ENCODE measurements at places on chromosomes 2 and 18.

DNA sequence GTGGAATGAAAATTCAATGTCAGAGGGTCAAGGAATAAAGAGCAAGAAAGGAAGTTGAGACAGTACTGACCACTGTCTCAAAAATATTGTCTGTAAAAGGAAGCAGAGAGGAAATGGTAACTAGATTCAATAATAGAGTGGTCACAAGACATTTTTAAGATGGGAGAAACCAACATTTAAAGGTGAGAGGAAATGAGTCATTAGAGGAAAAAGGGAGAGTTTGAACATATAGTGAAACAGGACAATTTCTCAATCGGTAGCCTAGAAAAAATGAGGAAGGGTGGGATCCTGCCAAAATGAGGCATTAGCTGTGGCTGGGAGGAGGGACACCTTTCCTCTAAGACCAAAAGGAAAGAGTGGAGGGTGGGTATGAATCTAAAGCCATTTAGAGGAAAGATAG, 288.5 kb downstream of the SP3 start:
- DNase-seq: no peak

GRCh38 chr2:88199912-88200682, 30.0 kb downstream of the THNSL2 start:
- DNase-seq: peak; percentile 47

GRCh38 chr2:191500566-191500883, 177.4 kb upstream of the NABP1 start:
- no peak for DNase-seq

- no peak for DNase-seq
Observed at GRCh38 chr2:59425247-59425646, 1128.2 kb downstream of the BCL11A start.

DNA sequence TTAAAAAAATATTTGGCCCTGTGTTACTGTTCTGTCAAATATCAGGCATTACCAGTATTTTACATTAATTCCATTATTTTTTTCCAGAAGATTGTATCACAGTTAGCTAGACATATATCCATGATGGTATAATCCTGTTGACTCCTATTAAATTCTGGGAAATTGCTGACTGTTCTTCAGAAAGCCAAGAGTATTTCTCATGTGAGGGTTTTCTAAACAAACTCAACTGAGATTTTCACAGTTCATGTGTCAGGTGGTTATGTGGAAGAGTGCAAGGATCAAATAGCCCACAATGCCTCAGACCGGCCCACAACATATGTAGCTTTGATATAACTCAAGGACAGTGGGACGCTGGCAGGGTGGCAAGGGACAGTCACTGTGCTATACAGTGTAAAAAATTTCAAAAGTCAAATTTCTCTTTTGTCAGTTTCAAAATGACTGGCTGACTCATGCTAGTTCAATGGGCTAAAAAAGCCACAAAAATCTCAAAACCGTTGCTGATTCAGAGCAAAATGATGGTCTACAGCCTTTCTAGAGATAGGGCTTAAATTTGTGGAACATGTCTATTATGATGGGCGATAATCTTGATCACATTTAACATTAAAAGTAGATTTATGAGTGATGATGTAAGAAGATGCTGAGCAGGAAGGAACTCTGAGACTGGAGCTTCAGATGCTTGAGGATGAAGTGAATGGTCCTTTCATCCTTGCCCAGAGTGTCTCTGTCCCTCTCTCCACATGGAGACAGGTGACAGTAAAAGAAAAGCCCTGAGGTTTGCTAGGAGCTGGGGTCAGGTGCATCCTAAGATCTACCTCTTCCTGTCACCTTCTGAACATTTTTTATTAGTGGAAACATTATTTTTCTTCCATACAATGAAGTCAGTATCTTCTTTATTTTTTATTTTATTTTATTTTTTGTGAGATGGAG, 175.8 kb upstream of the PIEZO2 start:
- DNase-seq: no peak

All from head of caudate nucleus (tissue), 42 donors.